ENCODE measurements at places on chromosomes 2 and 18. TPM values are rescaled to one million over a fixed set of nuclear protein-coding genes. Genes with fewer than 3 reads are reported as not detected.
A peak's percentile ranks its signal among the peaks of the same experiment; 100 is the strongest.

NT5C1B gene
- not detected for total RNA-seq

SERPINB2 gene
- total RNA-seq = 1.4 TPM

EDAR gene
- total RNA-seq = 0.23 TPM

CHN1 gene
- 1.7 TPM for total RNA-seq

IL1RL1 gene
- total RNA-seq = 0.49 TPM

FAP gene
- total RNA-seq = not detected

MAL gene
- total RNA-seq = 0.54 TPM

IL1F10 gene
- total RNA-seq = not detected

GRCh38 chr2:165453561-165454094, 15.9 kb upstream of the CSRNP3 start:
- H3K36me3 ChIP-seq = no peaks in the 10 kb centered on the region
- DNase-seq = no peak
- no peak overlapping the region for H3K27ac ChIP-seq
- no peaks in the 10 kb centered on the region for H3K4me1 ChIP-seq

DNA sequence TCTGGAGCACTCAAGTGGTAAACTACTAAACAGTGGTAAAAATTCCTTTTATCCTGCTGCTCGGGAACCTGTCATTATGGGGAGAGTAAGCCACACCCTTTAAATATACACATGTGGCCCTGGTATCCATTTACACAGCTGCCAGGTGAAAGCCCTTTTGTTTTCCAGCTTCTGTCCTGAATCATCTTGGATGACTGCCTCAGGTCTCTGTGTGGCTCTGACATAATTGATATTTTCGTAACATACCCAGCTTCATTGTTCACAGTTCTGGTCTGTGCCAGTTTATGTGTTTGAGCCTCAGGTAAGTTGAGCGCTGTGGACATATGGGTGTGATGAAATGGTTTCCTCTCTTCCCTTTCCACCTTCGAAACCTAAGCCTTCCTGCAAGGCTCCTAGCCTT, 15.7 kb upstream of the TTC39C start:
- no peak for DNase-seq
- H3K36me3 ChIP-seq = no peaks in the 10 kb centered on the region
- H3K4me1 ChIP-seq = peaks cover 46% of the 10 kb centered on the region
- no peaks in the 10 kb centered on the region for H3K27me3 ChIP-seq

- DNase-seq = no peak
- H3K27me3 ChIP-seq = no peaks in the 10 kb centered on the region
- no peak overlapping the region for H3K27ac ChIP-seq
- no peak overlapping the region for H3K4me3 ChIP-seq
- peaks cover 28% of the 10 kb centered on the region for H3K4me1 ChIP-seq
Observed at GRCh38 chr2:38656866-38657480, 8.9 kb upstream of the GALM start.

DNA sequence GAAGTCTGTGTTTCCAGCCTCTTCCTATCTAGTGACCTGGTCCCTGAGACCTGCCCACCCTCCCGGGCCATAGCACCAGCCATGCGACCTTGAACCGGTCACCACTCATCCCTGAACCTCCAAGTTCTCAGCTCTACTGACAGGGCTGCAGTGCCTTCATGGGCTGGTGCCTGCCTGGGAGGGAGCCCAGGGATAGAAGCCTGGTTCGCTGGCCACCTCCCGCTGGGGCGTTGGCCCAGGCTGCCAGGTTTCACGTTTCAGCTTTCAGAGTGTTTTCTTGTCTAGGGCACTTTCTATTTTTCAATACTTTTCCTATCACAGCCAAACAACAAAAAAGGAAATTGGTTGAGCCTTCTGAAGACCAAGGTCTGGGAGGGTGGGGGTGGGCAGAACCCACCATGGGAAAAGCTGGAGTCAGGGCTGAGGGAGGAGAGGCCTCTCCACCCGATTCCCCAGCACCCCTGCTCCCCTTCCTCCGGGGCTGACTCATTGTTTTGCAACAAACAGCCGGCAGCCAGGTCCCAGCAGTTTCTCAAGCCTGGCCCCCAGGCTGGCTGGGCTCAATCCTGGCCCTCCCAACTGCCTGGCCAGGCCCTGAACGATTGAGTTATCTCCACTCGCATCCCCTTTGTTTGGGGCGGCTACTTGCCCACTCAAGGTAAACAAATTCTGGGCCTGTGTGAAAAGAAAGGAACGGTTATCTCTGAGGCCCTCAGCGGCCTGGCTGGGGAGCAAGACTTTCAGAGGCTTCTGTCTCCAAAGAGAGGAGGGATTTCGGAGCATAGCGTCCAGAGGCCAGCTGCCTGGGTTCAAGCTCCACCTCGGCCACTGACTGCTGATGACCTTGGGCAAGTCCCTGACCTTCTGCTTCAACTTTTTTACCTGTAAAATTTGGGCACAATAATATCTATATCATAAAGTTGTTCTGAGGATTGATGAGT, 47.5 kb downstream of the ZFP36L2 start:
- peak; percentile 51 for DNase-seq
- H3K27ac ChIP-seq = peak overlapping the region; percentile 4
- H3K4me3 ChIP-seq = no peak overlapping the region
- no peaks in the 10 kb centered on the region for H3K36me3 ChIP-seq

DNA sequence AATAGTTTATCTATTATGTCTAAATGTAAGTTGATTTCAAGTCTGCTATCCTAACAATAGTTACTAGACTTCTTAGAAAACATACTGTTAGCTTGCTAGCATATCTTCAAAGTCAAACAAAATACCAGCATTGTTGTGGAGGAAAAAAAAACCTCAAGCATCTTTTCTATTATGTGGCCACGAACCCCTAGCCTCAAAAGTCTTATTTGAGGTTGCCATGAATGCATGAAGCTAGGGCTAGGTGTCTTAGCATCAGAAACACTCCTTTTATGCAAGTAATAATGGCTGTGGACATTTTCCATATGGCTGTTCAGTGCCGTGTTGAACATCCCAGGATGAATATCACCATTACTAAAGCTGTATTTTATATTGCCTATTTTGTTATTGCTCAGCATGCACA, 86.6 kb upstream of the OTX1 start:
- no peak overlapping the region for H3K4me3 ChIP-seq
- peaks cover 2% of the 10 kb centered on the region for H3K36me3 ChIP-seq
- H3K27ac ChIP-seq = no peak overlapping the region

- no peak overlapping the region for H3K27ac ChIP-seq
- peaks cover 4% of the 10 kb centered on the region for H3K36me3 ChIP-seq
- no peak overlapping the region for H3K4me3 ChIP-seq
- H3K4me1 ChIP-seq = peaks cover 4% of the 10 kb centered on the region
- DNase-seq = no peak
Observed at GRCh38 chr2:43292851-43293743, 66.7 kb upstream of the ZFP36L2 start.

DNA sequence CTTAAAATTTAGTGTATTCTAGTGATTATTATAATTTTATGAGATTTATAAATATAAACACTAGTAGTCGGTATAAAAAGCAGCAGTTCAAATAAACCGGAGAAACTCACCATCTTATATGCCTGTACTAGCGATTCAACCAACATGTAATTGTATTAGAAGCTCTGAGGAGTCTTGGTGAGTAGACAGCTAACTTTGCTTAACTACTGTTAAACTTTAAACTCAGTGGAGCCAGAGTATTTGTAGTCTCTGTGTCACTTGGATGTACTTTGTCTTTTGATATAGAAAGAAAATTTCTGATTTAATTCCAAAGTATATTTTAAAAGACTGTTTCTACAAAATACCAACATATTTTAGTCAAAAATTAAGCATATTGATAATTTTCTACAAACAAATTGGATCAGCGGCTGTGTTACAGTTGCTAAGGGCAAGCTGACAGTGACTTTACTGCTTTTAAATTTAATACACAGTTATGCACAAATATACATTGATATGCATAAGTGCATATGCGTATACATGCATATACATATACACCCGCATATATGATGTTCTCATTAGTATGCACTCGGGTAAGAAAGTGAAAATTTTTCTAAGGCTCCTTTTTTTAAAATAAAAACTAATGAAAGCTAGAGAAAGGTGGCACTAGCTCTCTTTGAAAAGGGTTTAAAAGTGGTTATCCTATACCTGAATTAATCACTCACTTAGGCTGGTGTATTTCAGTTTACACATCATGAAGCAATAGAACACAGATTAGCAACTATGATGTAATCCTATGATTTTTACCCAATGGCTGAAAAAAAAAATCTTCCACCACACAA, 374.5 kb downstream of the NCKAP5 start:
- DNase-seq = no peak
- H3K36me3 ChIP-seq = no peaks in the 10 kb centered on the region
- no peaks in the 10 kb centered on the region for H3K27me3 ChIP-seq
- H3K4me1 ChIP-seq = no peaks in the 10 kb centered on the region
- no peak overlapping the region for H3K4me3 ChIP-seq

DNA sequence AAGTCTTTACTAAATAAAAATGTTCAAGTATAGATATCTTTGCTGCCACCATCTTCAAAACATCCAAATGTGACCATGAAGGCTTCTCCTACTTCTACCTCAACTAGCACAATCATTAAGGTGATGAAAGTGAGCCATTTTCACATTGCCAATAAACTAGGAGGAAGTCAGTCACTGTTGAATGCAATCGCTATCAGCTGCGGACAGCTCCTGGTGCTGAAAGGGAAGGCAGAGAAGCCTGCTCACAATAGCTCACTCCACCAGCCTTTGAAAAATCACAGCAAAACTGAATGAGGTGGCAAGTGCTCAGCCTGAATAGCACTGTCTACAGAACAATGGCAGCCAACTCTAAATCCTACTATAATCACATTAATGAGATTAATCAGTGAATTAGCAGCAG, 2.2 kb downstream of the MYT1L start:
- H3K27me3 ChIP-seq = no peaks in the 10 kb centered on the region
- DNase-seq = no peak
- no peak overlapping the region for H3K4me3 ChIP-seq

- H3K4me3 ChIP-seq = no peak overlapping the region
- H3K27me3 ChIP-seq = no peaks in the 10 kb centered on the region
- H3K4me1 ChIP-seq = no peaks in the 10 kb centered on the region
- H3K27ac ChIP-seq = no peak overlapping the region
Observed at GRCh38 chr2:33419581-33420200, 56.8 kb upstream of the RASGRP3 start.

DNA sequence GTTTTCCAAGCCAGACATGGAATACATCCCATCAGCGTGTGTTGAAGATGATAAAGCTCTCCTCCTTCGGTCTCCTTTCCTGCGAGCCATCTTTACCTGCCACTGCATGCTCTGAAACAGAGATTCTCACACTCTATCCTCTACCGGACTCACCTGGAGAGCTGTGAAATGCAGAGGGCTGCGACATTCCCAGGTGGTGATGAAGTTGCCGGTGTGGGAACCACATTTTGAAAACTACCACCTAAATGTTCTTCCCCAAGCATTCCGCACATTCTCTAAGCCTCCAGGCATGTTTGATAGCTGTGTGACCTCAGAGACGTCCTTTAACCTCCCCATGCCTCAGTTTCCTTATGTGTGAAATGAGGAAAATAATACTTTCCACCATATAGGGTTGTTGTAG, 226.2 kb upstream of the RAB6C start:
- no peak overlapping the region for H3K4me3 ChIP-seq
- H3K36me3 ChIP-seq = no peaks in the 10 kb centered on the region
- H3K27me3 ChIP-seq = no peaks in the 10 kb centered on the region
- H3K4me1 ChIP-seq = no peaks in the 10 kb centered on the region
- no peak for DNase-seq

GRCh38 chr18:12589448-12589847, 68.5 kb downstream of the SPIRE1 start:
- H3K27ac ChIP-seq = no peak overlapping the region
- H3K27me3 ChIP-seq = no peaks in the 10 kb centered on the region
- no peaks in the 10 kb centered on the region for H3K36me3 ChIP-seq
- H3K4me1 ChIP-seq = no peaks in the 10 kb centered on the region
- no peak for DNase-seq

DNA sequence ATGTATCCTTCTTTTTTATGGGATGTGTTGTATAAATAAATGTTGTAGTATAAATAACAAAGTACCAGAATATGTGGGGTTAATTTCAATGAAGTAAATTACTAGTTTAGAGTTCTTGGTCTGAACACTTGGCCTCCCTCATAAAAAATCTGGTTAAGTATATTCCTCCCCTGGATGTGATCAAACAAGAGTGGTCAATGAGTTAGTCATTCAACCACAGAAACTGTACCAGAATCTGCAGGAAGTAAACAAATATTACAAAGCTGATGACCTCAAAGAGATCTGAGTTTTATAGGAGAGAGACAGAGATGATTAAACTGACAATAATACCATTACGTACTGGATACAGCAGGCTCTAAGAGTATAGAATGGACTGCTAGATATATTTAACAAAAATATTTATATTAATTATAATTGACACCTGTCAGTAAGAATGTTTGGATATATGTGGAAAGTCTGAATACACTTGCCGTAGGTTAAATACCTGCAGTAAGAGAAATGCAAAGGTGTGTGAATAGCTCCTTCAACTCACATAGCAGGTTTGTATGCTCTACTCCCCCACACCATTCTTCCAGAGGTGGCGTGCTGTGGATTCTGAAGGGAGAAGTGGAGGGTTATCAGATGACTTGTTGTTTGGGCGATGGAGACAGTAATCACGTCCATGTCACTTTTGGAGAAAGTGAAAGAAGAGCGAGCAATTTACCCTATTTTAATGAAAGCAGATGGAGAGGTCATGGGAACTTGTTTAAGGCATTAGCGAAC, 108.3 kb upstream of the LRATD1 start:
- DNase-seq = no peak
- no peaks in the 10 kb centered on the region for H3K27me3 ChIP-seq
- H3K36me3 ChIP-seq = no peaks in the 10 kb centered on the region

DNA sequence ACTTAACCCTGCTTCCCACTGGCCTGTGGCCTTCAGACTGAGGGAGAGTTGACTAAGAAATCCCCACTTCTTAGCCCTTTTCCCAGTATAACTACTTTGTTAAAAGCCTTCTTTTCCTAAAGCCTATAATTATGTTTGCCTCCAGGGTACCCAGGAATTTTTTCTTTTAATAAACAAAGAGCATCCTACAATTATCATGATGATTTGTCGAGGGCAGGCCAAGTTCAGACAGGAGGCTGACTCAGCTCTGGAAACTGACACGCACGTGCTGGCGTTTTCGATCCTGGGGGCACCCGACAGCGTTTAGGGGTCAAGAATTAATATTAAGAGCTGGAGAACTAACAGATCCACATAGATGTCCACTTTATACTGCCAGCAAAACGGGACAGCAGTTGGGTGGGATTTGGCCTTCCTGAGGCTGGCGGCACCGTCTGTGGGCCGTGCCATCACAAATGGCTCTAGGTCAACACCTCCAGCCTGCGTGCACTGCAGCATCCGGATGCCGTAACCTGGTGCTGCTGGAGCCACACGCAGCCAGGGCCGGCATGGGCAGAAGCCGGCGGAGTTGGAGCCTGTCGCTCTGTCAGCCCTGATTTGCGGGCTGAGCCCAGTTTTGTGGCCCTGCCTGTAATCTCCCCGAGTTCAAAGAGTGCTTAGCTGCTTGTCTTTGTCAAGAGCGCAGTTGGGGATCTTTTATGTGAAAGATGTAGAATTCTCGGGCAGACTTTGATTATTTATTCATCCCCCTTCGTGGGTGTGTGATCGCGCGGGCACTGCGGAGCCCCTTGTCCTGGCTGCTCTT, 191.0 kb downstream of the GLI2 start:
- H3K4me1 ChIP-seq = no peaks in the 10 kb centered on the region
- no peak for DNase-seq
- H3K4me3 ChIP-seq = no peak overlapping the region
- H3K27ac ChIP-seq = no peak overlapping the region

- no peak for DNase-seq
- H3K36me3 ChIP-seq = peaks cover 55% of the 10 kb centered on the region
- H3K27ac ChIP-seq = no peak overlapping the region
- H3K27me3 ChIP-seq = no peaks in the 10 kb centered on the region
- H3K4me3 ChIP-seq = no peak overlapping the region
Observed at GRCh38 chr2:12737297-12737696, 20.6 kb downstream of the TRIB2 start.
